SJCRH30 (cell line): ENCODE measurements at places on chromosomes 5 and 9.

DNA sequence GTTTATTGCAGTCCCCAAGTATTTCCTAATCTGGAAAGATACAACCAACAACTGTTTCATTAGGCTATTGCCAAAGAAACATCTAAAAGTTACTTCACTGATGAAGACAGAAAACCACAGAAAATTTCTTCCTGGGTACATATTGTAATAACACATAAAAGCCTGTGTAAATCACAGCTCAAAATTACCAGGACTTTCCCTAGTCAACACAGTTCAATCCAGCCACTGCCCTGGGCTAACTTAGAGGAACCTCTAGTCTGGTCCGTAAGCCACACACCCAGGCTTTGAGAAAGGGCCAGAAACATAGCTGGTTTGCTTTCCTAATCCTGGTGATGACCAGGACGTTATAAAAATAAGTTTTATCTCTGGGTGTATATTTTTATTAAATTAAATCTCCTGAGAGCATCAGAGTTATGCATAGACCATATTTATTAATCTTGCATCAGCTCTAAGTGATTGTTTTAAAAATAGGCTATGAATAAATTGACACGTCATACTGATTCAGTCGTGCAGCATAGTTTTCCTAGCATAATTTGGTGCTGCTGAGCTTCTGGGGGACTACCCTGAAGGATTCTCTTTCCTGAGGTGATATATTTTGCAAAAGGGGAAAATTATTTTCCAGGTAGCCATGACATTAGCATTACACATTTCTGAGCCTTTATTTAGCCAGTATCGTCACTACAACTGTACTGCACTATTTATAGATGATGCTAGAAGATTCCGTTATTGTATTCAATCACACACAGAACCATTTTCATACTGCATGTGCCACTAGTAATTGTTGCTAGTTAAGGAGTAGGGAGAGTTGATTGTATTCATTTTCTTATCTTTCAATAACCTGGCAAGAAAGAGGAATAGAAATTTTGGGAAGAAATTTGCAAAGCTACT, 12.6 kb upstream of the MUSK start:
- no peak for DNase-seq

- DNase-seq = no peak
Observed at GRCh38 chr9:38419181-38419580, 5.1 kb downstream of the IGFBPL1 start.

- DNase-seq = no peak
Observed at GRCh38 chr5:159899067-159900049, 16.9 kb upstream of the ADRA1B start.

- DNase-seq = no peak
Observed at GRCh38 chr9:127455324-127455992, 4.1 kb downstream of the LRSAM1 start.

GRCh38 chr9:13960011-13960765, 353.8 kb downstream of the NFIB start:
- no peak for DNase-seq

GRCh38 chr5:9507974-9508373, 37.9 kb downstream of the SEMA5A start:
- no peak for DNase-seq

- peak; percentile 86 for DNase-seq
Observed at GRCh38 chr5:147857302-147858129, 21.0 kb upstream of the SCGB3A2 start.

DNA sequence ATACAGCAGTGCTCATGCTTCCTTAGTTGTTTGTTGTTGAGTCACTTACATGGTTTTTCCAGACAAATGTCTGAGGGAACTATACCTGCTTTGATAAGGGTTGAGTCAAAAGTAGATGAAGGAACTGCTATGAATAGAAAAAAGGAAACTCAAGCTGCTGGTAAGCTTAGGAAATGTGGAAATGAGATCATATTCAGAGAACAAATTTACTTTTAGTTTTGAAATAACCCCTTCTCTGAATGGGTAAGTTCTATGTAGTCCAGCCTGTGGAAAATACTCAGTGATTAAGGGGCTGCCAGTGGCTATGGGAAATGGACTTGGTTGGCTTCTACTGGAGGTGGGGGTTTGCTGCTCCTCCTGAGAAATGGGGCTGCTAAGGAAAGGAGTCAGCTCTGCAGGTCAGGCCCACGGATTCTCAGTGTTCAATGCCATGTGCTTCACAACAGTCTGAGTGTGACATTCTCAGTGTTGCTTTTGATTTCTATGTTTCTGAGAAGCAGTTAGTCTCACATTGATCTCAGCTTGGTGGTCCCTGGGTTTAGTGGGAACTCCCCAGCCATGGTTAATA, 47.7 kb upstream of the GLRX start:
- DNase-seq = no peak

DNA sequence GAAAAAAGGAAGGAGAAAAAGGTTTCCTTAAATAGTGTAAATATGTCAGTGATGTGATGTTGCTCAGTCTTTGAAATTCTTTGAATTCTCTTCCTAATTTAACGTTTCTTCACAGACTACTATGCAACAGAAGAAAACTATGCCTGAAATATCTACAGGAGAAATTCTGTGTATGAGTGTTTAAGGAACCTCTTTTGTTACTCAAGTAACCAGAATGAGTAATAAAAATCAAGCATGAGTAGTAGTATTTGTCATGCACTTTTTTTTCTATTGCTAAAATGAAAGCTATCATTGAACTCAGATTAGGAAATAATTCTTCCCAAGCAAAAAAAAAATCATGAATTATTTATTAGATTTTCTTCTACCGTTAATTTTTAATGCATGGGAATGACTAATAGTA, 20.3 kb upstream of the THG1L start:
- DNase-seq = no peak

DNA sequence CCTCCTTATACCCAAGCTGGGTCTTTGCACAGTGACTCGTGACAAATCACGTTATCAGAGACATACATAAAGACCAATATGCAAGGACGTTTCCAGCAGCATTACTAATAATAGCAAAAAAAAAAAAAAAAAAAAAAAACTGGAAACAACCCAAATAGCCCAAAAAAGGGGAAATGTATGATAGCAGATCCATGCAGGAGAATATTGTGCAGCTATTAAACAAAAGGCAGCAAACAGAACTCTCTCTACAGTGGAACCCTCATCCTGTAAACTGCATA, 37.7 kb downstream of the C5orf15 start:
- no peak for DNase-seq

- no peak for DNase-seq
Observed at GRCh38 chr9:99569840-99570239, 251.8 kb upstream of the NR4A3 start.

DNA sequence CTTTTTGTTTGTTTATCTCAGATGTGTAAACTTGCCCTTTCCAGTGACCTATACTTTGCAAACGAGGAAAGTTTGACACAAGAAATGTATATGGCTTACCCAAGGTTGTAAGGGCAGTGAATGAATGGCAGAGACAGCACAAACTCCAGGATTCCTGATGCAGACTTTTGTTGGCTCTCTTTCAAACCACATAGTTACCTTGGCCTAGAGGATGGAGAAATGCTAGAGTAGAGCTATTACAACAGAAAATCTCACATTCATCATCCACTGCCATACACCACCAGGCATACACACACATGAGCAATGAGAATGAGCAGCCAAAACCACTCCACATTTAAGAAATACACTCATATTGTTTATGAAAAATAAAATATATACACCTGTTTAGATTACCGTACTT, 387.0 kb downstream of the TLR4 start:
- no peak for DNase-seq

- no peak for DNase-seq
Observed at GRCh38 chr5:68033961-68034571, 181.5 kb upstream of the PIK3R1 start.

DNA sequence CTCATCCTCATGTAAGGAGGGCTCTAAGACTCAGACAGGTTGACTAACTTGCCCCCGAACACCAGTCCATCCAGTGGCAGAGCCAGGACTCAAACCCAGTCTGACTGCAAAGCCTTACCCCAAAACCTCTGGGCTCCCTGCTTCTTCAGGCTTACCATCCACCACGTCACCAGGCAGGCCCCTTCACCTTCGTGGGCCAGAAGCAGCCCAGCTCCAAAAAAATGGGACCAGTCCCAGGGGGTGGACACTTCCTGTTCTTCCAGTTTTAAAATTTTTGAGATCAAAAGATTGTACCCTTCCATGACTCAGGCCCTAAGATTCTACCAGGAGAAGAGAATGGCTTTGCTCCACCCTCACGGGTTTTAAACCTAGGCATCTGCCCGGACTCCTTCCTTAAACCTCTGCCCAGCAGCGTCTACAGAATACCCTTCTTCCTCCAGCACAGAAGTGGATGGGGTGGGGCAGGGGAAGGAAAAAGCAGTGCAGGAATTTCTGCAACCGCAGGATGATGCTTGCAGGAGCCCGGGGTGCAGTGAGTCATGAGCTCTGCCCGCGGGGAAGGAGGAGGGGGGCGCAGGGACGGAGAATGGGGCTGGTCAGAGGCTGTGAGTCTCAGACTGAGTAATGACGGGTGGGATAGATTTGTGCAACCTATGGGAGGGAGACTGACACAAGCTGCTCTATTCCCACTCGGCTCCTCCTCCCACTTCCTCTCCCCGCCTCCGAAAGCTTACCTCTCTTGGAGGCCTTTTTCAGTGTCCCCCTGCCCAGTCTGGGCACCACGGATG, 50.4 kb upstream of the STXBP1 start:
- peak; percentile 95 for DNase-seq

GRCh38 chr9:128787659-128788058, 606 bp downstream of the TBC1D13 start:
- DNase-seq = no peak
